Transverse colon (tissue), 4 donors: ENCODE measurements at places on chromosomes 16 and 17. TPM values are rescaled to one million over a fixed set of nuclear protein-coding genes. Genes with fewer than 3 reads are reported as not detected.

- H3K27ac ChIP-seq, result no peak overlapping the region
- DNase-seq, result no peak
- H3K27me3 ChIP-seq, result no peaks in the 10 kb centered on the region
- no peak overlapping the region for H3K4me3 ChIP-seq
- H3K36me3 ChIP-seq, result no peaks in the 10 kb centered on the region
Observed at GRCh38 chr16:31265329-31266245, 5.8 kb downstream of the ITGAM start.

Gene GDE1
- 115 TPM for total RNA-seq

DNA sequence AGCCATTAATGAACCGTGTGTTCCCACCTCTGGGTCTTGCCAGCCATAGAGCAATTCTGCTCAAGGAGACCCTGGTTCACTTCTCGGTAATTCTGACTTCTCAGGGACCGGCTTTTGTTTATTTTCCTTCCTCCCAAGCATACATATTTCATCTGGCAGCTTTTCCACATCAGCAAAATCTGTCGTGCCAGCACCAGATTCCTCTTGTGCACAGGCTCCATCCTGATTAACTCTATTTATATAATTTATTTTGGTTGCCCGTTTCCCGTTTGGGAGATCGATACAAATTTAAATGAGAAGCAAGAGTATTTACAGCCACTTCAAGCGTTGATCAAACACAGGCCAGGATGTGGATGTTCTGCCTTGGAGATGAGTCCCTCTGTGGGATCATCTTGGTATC, 161.9 kb upstream of the XYLT1 start:
- no peaks in the 10 kb centered on the region for H3K36me3 ChIP-seq
- H3K27ac ChIP-seq, result no peak overlapping the region
- no peak overlapping the region for H3K4me3 ChIP-seq
- no peak for DNase-seq
- peaks cover 4% of the 10 kb centered on the region for H3K27me3 ChIP-seq

- H3K4me1 ChIP-seq, result peaks cover 1% of the 10 kb centered on the region
- H3K36me3 ChIP-seq, result no peaks in the 10 kb centered on the region
- DNase-seq, result no peak
Observed at GRCh38 chr16:68453816-68454215, 5.5 kb upstream of the SMPD3 start.

DNA sequence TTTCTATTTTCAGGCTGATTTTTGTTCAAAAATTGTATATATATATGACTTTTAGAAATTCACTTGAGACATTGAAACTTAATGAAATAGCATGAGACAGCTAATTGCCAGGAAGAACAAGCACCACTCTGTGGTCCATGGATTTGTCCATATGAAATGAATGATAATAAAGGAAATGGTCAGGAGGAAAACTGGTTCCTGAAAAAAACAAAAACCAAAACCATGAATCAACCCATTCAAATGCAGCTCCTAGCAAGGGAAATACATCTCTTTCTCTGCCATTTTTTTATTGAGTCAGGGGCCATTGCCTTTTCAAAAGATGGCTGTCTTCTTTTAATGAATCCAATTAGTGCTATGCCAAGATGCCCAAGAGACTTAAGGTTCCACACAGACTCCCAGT, 230.7 kb downstream of the SLC39A11 start:
- H3K27me3 ChIP-seq, result no peaks in the 10 kb centered on the region
- no peak for DNase-seq
- no peak overlapping the region for H3K4me3 ChIP-seq
- no peaks in the 10 kb centered on the region for H3K4me1 ChIP-seq
- H3K27ac ChIP-seq, result no peak overlapping the region

Gene C1QBP
- 94.0 TPM for total RNA-seq

GRCh38 chr16:1437606-1438005, 6.7 kb downstream of the PERCC1 start:
- H3K27ac ChIP-seq, result no peak overlapping the region
- no peaks in the 10 kb centered on the region for H3K4me1 ChIP-seq
- H3K36me3 ChIP-seq, result no peaks in the 10 kb centered on the region
- no peak overlapping the region for H3K4me3 ChIP-seq

- H3K4me3 ChIP-seq, result no peak overlapping the region
- no peaks in the 10 kb centered on the region for H3K36me3 ChIP-seq
- no peaks in the 10 kb centered on the region for H3K4me1 ChIP-seq
- no peaks in the 10 kb centered on the region for H3K27me3 ChIP-seq
- DNase-seq, result no peak
- no peak overlapping the region for H3K27ac ChIP-seq
Observed at GRCh38 chr16:62208934-62209333, 172.7 kb upstream of the CDH8 start.
